ENCODE measurements at places on chromosomes 1 and 21. TPM values are rescaled to one million over a fixed set of nuclear protein-coding genes. Genes with fewer than 3 reads are reported as not detected.

The C8A gene
- not detected for total RNA-seq

The RNF2 gene
- 23.3 TPM for total RNA-seq

The BEST4 gene
- total RNA-seq: not detected

DNA sequence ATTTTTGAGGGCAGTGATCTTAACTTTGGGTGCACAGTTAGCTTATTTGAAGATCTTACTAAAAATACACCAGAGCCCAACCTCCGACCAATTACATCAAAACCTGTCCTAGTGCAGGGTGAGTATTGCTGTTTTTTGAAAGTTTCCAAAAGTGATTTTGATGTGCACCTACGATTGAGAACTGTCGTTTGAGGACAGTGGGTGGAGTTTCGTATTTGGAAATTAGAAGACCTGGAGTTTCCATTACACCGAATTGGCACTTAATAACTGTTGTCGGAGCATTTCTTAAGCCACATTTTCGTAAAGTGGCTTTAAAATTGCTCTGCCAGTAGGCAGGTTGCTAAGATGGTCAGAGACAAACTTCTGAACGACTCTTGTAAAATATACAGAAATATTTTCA, 1.1 kb downstream of the SOD1 start:
- no peak for DNase-seq
- peaks cover 18% of the 10 kb centered on the region for H3K4me1 ChIP-seq
- H3K36me3 ChIP-seq: peaks cover 46% of the 10 kb centered on the region

- H3K36me3 ChIP-seq: no peaks in the 10 kb centered on the region
- no peaks in the 10 kb centered on the region for H3K4me1 ChIP-seq
- no peak overlapping the region for H3K4me3 ChIP-seq
- H3K27ac ChIP-seq: no peak overlapping the region
- DNase-seq: no peak
These were observed 77.6 kb downstream of the DDR2 start for GRCh38 chr1:162709870-162710269.

- H3K4me3 ChIP-seq: no peak overlapping the region
- no peak for DNase-seq
- H3K27ac ChIP-seq: no peak overlapping the region
- no peaks in the 10 kb centered on the region for H3K36me3 ChIP-seq
- no peaks in the 10 kb centered on the region for H3K27me3 ChIP-seq
These were observed 251.6 kb downstream of the AKT3 start for GRCh38 chr1:243598433-243598832.

DNA sequence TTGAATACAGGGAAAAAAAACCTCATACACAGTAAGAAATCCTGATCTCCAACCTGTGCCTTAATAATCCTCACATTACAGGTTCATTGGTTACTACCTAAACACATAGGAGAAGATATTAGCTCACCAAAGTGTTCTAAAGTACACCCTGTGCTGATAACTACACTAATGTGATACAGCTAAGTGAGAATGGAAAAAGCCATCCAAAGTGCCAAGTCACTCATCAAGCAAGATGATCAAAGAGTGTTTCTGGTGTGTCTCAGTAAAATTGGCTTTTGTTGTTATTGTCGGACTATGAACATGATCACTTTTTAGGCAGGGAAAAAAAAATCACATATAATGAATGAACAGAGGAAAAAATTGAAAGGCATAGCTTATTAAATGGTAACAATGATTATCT, 31.4 kb downstream of the EPS15 start:
- H3K27ac ChIP-seq: no peak overlapping the region
- no peaks in the 10 kb centered on the region for H3K27me3 ChIP-seq
- H3K4me1 ChIP-seq: peaks cover 22% of the 10 kb centered on the region
- H3K36me3 ChIP-seq: peaks cover 5% of the 10 kb centered on the region
- no peak overlapping the region for H3K4me3 ChIP-seq

DNA sequence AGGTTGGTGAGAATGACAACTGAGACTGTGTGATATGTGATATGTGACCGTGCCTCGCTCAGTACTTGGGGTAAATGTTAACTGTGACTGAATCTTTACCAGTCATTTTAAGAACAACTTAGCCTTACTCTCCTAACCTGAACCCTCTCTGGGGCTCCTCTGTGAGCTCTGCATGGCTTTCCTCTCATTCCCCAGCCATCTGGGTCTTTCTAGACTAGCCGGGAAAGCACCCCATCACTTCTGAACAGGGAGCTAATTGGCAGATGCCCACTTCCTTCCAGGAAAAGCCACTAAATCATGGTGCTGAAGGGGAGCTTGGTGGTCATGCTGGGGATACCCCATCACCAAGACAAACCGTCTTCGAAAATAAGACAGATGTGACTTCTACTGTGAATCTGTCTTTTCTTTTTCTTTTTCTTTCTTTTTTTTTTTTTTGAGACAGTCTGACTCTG, 16.5 kb upstream of the FOXO6 start:
- peak overlapping the region; percentile 23 for H3K27ac ChIP-seq
- H3K36me3 ChIP-seq: no peaks in the 10 kb centered on the region
- peaks cover 22% of the 10 kb centered on the region for H3K4me1 ChIP-seq
- no peak overlapping the region for H3K4me3 ChIP-seq
- no peak for DNase-seq

Measured in Calu3 (cell line).